ENCODE measurements at places on chromosomes 7 and 10.

DNA sequence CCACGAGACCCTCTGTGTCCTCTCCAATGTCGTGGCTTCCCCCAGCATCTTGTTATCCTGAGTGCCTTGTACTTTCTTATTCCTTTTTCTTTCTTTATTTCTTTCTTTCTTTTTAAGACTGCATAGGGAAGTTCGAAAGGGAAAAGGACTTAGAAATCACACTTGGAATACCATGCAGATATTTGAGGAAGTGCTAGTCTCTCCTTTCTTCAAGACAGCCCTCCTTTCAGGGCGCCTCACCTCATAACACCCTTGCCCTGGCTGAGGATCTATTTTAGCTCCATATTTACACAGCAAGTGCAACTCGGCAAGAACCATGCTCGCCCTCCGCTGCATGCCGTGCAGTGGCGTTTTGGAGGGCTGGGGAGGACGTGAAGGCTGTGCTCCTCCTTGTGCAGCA, 232.3 kb upstream of the GLI3 start:
- no peak for DNase-seq

DNA sequence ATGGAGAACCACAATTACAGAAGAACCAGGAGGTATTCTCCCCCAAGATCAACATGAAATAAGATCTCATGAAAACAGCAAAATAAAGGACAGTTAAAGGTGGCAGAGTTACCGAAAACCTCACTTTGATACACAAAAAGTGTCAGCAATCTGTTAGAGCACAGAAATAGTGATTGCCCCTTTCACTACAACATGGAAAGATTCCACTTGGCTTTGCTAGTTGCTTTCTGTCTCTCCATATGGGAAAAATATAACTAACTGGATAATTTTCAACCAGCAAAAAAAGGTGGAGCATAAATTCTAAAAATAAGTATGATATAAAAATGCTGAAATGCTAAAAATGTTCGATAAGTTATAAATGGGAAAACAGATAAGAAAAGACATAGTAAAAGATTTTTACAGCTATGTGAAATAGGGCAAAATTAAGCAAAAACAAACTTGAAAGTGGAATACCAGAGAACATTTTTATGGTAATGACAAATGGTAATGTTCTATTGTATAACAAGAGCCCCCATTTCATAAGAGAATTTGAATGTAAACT, 90.2 kb downstream of the GPR85 start:
- no peak for DNase-seq

GRCh38 chr7:134755422-134756022, 23.9 kb upstream of the CALD1 start:
- DNase-seq: no peak

- DNase-seq: peak; percentile 43
Observed at GRCh38 chr7:2734751-2735571, 47.0 kb downstream of the AMZ1 start.

DNA sequence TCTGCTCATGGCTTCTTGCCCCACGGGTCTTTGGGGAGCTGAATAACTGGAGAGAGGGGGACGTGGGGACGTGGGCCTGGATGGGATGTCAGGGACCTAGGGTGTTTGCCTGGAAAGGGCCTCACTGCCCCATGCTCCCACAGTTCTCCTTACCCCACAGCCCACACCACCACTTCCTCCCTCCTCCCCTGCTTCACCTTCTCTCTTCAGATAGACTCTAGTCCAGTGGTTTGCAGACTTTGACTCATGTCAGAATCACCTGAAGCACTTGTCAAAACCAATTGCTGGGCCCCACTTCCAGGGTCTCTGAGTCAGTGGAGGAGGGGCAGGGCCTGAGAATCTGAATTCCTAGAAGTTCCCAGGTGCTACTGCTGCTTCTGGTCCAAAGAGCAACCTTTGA, 327.4 kb downstream of the RPS24 start:
- no peak for DNase-seq

- peak; percentile 65 for DNase-seq
Observed at GRCh38 chr7:132381742-132382472, 194.4 kb downstream of the PLXNA4 start.

DNA sequence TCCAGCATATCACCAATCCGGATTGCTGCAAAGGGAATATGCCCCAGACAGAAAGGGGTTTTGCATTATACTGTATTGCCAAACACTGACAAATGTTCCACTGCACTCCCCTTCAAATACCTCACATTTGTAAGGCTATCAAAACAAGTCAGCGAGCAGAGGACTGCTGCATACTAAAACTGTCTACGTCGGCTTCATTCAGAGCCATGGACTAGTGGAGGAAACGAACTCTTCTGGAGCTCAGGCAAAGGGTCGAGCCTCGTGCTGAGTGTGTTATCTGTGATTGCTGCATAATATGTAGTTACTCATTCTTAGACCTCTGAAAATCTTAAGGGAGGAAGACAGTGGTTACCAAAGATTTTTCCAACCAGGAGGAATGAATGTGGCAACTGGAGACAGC, 200.2 kb downstream of the DYNC1I1 start:
- no peak for DNase-seq

- peak; percentile 50 for DNase-seq
Observed at GRCh38 chr7:103687272-103687671, 241.3 kb upstream of the SLC26A5 start.

DNA sequence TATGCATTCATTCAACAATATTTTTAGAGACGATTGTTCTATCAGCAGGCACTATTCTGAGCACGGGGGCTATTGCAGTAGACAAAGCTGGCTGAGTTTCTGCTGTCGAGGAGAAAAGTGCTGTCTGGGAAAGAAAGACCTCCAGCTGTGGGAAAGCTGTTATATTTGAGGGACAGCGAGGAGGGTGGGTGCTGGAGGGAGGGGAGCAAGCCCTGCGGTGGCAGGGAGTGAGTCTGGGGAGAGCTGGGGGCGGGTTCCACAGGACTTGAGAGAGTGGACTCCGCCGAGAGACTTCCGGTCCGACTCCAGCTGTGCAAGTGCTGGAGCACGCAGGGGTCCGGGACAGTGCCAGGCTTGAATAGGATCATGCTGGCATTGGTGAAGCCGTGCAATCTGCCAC, 602.1 kb upstream of the FOXK1 start:
- no peak for DNase-seq

- no peak for DNase-seq
Observed at GRCh38 chr7:47577321-47577919, 4.5 kb downstream of the TNS3 start.

DNA sequence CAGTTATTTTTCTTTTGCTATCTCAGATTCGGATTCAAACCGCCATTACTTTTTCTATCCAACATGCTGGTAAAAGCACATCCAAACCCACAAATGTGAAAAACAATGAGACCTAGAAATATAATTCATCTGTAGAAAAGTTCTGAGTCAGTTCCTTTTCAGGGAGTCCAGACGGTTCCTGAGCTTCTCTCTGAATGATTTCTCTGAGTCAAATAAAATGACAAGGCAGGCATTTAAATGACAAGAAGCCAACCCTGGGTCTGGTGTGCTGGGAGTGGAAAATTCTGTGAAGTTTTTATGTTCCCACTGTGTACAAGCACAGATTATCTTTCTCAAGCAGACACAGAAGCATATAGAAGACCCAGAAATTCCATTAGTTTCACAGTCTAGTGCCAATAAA, 96.3 kb upstream of the ANKRD1 start:
- no peak for DNase-seq

DNA sequence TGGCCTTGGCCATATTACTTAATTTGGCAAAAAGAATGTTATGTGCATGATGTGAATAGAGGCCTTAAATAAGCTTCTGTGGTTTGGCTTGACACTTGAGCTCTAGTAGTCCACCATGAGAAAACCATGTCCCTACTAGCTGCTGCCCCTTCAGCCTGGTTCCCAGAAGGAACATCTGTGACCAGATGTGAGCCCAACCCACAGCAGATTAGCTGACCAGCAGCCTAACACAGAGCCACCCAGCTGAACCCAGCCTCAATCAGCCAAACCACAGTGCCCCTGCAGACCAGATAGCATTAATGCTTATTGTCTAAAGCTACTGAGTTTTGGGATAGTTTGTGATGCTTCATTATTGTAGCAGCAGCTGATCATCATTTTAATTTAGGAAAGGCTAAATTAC, 16.6 kb downstream of the JAZF1 start:
- no peak for DNase-seq

GRCh38 chr10:98309366-98310355, 41.7 kb upstream of the LOXL4 start:
- peak; percentile 95 for DNase-seq

DNA sequence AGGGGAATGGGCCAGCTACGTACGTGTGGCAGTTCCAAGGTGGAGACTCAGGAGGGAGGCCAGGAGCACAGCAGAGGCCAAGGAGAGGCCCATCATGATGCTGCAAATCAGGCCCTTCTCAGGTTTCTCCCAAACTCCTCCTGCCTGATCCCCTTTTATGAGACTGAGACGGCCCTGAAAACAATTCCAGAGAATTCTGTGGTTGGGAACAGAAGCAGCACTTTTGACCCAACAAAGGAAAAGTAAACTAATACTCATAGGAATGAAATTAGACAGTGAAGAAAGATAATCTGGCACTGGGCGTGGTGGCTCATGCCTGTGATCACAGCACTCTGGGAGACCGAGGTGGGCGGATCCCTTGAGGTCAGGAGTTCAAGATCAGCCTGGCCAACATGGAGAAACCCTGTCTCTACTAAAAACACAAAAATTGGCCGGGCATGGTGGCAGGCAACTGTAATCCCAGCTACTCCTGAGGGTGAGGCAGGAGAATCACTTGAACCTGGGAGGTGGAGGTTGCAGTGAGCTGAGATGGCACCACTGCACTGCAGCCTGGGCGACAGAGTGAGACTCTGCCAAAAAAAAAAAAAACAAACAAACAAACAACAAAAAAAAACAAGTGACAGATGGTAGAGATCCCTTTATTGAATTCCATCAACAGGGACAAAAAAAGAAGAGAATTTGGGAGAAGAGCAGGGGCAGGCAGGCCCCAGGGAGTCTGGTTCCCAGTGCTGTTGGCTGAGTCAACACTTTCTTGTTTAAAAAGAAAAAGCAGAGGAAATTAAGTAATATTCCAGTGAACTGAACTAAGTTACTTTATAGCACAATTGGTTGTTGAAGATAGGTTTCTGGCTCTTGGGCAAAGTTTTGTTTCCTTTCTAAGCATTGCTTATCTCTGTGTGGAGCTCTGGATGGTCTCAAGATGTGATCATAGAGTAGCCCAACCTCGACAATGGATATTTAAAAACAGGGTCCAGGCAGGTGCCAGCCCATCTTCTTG, at the start of gene CCL26:
TSS of gene CCL26 (minus strand) at position 131 of the 997 bp plus-strand sequence. CDS start at position 96, 35 bp downstream.
- no peak for DNase-seq

DNA sequence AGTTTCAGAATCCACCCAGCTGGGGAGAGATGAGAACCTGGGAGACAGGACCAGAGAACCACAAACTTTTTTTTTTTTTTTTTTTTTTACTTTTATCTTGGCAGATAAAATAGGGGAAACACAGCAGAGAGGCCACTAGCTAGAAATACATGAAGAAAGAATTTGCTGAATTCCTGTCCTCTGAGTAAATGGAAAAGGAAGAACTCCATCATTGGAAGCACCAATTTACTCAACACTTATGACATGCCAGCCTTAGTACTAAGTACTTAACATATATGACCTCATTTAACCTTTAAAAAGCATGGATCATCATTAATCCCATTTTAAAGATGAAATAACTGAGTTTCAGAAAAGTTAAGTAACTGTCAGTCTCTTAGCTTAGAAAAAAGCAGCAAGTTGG, 343.0 kb upstream of the NPSR1 start:
- no peak for DNase-seq

GRCh38 chr10:59706851-59707797, 2.5 kb downstream of the SLC16A9 start:
- no peak for DNase-seq

GRCh38 chr7:134589491-134589941, 40.6 kb downstream of the AKR1B15 start:
- DNase-seq: no peak

DNA sequence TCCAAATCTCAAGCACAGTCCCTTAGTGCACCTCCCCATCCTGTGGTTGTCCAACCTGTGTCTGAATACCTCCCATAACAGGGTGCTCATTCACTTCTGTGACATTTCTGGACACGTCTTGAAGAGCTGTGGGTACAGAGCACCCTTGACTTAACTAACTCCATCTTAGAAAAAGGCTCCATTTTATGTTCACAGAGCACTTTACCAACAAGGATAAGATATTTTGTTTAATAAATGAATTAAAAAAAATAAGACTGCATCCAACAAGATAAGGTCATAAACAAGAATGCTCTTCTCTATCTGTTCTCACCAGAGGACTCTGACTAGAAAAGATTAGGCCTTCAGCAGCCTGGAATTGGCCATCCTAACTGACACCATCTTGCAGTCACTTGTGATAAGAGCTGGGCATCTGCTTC, 335.2 kb upstream of the ZNF32 start:
- DNase-seq: no peak

DNA sequence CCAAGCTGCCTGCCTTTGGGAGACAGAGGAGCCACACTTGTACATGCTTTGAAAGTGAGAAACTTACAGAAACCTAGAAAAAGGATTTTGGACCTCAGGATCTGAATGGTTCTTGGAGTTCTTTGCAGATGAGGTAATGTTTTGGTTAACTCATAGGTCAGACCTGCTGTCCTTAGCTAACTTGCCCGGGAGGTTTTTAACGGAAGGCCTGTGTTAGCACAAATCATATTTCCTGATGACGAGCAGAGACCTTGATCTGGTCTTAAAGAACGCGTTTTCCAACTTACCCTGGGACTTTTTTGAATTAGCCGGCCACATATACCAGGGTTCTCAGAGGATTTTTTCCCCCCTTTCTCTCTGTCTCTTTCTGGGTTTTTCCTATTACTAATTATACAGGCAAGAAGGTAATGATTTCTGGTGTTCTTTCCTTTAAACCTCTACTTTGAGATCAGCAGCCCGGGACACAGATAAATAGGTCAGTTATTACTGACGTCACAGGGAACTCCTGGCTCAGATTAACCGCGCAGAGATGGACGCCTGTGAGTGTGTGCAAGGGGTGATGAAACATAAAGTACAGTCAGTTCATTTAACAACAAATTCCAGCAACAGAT, 101.7 kb upstream of the KLF6 start:
- DNase-seq: peak; percentile 39

DNA sequence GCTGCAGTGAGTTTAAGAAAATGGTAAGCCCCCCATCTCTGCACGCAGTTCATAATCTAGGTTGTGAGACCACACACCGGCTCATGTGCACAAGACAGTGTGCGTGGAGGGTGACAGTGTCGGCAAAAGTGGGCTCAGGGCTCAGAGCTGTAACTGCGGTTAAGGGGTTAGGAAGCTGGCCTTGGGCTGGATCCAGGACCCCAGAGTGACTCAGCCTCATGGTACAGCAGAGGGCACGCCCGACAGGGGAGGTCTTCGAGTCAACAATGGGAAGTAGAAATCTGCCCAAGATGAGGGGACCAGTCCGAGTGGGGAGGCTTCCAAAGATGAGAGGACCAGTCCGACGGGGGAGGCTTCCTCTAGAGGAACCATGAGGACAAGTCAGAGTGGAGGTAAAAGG, 437.7 kb downstream of the DNAJB6 start:
- DNase-seq: no peak
